ENCODE measurements at places on chromosomes 5 and 9.
A peak's percentile ranks its signal among the peaks of the same experiment; 100 is the strongest.

DNA sequence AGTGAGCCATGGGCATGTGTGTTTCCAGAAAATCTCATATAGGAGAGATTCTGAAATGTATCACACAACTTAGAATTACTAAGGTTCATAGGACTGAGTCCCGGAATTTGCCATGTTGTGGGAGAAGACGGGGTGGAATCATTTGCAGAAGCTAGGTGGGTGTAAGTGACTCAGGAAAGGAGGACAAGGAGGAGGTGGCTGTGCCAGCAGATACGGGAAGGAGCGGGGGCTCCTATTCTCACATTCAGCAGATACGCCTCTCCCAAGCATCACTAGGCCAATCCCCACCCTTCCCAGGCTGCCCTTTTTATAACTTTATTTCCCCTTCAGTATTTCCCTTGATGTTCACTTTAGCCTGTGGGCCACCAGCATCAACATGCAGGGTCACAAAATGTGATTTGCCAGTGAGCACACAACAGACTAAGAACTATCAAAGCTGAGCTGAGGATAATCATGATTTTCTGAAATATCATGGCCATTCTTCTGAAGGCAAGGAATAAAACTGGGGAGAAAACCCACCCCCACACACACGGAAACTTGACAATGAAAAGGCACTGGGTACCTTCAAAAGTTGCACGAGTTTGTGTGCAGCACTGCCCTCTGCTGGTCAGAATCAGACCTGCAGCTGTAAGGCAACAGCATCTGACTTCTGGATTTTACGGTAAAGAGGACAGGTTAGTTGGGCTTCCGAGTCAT, 133.2 kb downstream of the MTX3 start:
- peak; percentile 25 for DNase-seq

DNA sequence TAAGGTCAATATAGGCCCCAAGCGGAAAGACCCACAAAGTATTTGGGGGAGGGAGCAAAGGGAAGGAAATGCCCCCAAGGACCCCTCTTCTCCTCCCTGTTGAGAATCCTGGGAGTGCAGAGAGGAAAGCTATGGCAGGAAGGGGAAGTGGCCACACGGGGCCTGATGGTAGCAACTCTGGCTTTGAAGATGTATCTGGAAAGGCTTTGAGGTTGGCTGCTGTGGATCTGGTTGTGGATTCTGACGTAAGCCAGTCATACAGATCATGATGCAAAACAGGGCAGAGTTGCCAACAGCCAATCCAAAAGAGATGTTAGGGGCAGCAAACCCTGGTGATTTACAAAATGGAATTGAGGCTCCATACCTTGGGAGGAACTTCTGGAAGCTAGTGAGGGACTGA, 108.8 kb downstream of the PRKACG start:
- no peak for DNase-seq

- DNase-seq = no peak
Measured at GRCh38 chr5:175252234-175252805, 191.7 kb downstream of the DRD1 start.

DNA sequence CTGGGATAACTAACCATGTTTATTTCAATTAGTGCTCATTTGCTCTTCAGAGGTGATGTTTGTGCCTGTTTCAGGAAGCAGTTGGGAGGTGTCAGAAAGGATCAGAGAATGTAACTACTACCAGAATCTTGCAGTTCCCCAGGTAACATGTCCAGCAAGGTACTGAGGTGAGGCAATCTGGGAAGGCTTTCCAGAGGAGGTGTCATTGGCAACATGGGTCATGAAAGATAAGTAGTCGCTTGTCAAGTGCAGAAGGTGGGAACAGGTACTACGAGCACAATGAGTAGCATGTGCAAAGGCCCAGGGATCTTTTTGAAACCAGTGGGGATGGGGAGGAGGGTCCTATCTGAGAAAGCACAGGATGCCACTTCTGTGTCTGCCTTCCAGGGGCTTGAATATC, 4.8 kb downstream of the SMIM23 start:
- DNase-seq = no peak

DNA sequence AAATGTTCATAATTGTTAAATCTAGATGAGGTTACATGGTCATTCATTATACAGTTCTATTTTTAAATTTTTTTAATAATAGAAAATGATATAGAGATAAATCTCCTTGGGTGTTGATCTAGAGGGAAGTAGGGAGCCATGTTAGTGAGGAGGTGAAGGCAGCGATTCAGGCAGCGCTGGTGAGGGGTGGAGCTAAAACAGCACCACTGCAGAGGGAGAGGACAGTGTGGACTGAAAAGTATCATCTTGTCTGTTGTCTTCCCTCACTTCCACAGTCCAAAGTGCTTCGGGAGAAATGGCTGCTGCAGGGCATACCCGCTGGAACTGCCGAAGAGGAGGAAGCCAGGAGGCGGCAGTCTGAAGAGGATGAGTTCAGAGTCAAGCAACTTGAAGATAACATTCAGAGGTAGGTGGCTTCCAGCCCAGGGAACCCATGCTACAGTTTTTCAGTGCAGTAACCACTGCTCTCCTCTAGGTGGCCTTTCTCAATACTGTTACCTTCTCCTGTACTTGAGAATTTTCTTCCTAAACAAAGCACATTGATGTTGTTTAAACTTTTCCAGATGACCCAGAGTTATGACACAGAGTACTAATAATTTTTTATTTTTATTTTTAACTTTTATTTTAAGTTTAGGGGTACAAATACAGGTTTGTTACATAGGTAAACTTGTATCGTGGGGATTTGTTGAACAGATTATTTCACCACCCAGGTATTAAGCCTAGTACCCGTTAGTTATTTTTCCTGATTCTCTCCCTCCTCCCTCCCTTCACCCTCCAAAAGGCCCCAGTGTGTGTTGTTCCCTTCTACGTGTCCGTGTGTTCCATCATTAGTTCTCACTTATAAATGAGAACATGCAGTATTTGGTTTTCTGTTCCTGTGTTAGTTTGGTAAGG, 100.5 kb downstream of the PALM2AKAP2 start:
- no peak for DNase-seq
